ENCODE measurements at places on chromosomes 3 and 15.

- no peak for DNase-seq
Observed at GRCh38 chr3:65342084-65342683, 654.4 kb upstream of the ADAMTS9 start.

- DNase-seq: no peak
Observed at GRCh38 chr15:60407415-60407805, 9.6 kb upstream of the ANXA2 start.

DNA sequence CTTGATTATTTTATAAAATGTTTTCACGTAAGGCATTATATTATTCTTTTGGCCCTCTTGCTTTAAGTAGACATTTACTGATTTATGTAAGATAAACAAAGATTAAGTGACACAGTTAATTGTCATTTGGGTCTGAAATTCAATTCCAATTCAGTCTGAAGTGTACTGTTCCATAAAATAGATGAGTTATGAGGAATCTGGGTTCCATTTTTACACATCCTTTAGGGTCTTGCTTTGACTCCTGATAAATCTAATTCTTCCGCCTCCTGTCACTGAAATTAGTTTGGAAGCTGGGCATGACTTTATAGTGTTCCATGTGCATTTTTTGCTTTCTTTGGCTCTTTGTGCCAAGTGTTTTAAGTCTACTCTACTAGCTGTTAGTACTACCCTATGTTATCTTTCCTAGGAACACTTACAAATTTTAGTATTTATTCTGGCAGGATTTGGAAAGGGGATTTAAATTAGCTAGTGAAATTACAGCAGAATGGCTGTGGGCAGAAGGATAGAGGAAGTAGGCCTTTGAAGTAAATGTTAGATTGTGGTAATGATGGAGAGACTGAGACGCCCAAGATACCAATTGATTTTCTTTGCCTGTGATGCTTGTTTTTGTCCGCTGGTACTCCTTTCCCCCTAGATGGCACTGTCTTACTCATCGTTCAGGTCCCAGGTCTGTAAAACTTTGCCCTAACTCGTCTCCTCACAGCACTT, 14.3 kb downstream of the ARL8B start:
- DNase-seq: no peak

GRCh38 chr3:172447611-172448579, at the start of gene GHSR:
Gene GHSR, minus strand, starts transcription at chr3:172448456. Its CDS starts 43 bp downstream, at chr3:172448413.
- no peak for DNase-seq

GRCh38 chr3:35549690-35550089, 89.6 kb upstream of the ARPP21 start:
- no peak for DNase-seq

GRCh38 chr15:25236861-25237155, 202.0 kb downstream of the UBE3A start:
- no peak for DNase-seq

DNA sequence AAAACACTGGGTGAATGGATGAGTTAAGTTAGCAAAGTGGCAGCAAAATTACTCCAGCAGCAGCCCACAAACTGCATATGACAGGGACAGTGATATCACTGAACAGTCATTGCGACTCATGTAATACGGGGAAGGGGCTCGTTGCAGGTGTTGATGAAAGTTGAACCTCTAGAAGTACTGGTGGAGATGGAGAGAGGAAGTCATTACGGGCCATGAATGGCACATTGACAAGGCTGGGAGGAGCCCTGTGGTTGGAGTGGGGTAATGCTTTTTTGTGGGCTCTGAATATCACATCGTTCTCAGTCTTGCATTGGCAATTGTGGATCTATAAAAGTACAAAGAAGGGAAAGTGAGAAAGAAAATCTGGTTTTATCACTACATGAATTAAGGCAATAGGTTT, 278.1 kb downstream of the ZPLD1 start:
- no peak for DNase-seq

DNA sequence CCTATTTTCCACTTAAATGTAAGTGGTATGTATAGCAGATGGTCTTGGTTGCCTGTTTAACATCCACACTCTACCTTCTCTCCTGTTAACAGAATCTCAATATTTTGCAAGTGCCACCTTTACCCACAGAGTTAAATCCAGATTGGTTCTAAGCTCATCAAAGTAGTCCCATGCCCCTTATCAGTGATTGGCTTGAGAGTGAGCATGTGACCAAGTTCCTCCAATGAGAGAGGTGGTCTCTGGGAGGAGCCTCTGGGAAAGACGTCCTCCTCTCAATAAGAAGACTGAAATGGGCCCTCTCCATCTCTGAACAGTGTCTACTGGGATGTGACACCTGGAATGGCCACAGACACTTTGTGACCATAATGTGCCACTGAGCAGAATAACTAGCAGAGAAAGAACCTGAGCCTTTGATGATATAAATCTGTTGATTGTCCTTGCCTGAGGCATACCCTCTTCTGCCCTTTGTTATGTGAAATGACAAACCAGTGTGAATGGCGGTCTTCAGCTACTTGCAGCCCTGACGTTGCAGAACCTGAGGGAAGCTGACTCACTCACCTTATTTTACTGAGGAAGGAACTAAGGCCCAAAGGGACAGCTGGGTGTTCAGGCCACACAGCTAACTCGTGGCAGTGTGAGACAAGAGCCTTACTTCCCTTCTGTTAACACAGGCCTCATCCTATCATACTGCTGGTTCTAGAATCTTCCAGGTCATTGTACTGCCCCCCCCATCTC, 42.4 kb upstream of the LARS2 start:
- DNase-seq: no peak

GRCh38 chr3:65559643-65560042, 479.1 kb downstream of the MAGI1 start:
- DNase-seq: no peak

- DNase-seq: no peak
Observed at GRCh38 chr3:99656624-99657023, 18.2 kb downstream of the COL8A1 start.

DNA sequence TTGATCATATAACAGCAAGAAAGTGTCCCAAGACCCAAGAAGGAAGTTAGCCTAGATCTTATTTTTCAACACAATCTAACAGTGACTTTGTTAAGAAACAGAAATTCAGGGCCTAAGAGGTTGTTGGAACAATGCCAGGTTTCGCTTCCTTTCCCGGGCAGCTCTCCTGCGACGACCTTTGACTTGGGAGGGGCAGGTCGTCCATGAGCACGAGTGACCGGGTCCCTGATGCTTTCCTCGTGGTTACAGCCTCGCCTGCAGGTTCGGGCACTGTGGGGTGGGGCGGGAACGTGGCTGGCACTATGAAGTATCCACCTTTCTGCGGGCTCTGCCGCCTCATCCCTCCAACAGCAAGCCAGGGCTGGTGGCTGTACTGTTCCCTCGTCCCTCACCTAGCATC, 90.1 kb upstream of the RGMA start:
- no peak for DNase-seq

GRCh38 chr3:127729556-127730056, 56.9 kb downstream of the ABTB1 start:
- no peak for DNase-seq

GRCh38 chr3:180926526-180926925, 14.1 kb downstream of the FXR1 start:
- no peak for DNase-seq

DNA sequence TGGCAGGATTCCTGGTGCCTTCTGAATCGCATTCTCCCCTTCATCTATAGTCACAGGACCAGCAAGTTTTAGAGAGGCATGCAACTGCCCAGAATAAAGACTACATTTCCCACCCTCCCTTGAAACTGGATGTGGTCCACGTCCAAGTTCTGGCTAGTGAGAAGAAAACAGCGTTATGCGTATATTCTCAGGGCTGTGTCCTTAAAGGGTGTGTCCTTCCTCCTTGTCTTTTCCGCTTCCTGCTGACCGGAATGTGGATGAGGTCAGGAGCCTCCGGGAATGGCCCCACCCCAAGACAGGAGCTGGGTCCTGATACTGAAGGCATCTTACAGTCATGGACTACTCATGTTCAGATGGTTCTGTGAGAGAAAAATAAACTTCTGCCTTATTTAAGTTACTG, 20.2 kb downstream of the CHST2 start:
- no peak for DNase-seq

DNA sequence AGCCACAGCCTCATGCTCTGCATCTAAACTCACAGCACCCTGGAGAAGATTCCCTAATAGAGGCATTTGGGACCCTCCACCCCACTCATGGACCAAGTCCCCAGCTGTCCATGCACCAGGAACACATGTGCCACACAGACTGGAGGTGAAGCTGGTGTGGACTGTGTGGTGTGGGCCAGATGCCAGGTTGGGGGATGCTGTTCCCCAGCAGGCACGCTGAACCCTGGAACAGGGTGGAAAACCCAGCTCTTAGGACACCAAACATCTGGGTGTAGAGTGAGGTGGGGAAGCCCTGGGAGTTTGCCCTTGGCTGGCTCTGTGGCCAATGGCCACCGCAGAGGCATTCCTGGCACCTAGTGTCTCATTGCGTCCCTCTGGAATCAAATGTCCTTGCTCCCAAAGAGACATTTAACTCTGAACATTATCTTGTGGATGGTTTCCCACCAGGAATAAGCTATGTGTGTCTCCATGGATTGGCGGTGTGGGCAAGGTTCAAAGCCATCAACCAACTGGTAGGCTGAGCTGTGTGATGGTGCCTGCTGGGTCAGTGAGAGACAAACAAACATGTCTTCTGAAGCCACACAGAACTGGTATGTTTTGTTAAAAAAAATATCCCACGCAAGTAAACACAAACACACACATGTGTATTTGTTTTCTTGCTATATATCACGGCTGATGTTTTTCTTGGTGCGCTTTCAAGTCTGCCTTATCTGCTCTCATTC, 65.0 kb downstream of the EXOG start:
- no peak for DNase-seq

- no peak for DNase-seq
Observed at GRCh38 chr3:8648909-8649741, 4.5 kb upstream of the SSUH2 start.

- DNase-seq: no peak
Observed at GRCh38 chr3:4067893-4068292, 235.3 kb upstream of the SETMAR start.

GRCh38 chr3:55486857-55487380, at the start of gene WNT5A:
Gene WNT5A, minus strand, starts transcription at chr3:55487306. Its CDS starts 321 bp downstream, at chr3:55486985.
- DNase-seq: no peak

DNA sequence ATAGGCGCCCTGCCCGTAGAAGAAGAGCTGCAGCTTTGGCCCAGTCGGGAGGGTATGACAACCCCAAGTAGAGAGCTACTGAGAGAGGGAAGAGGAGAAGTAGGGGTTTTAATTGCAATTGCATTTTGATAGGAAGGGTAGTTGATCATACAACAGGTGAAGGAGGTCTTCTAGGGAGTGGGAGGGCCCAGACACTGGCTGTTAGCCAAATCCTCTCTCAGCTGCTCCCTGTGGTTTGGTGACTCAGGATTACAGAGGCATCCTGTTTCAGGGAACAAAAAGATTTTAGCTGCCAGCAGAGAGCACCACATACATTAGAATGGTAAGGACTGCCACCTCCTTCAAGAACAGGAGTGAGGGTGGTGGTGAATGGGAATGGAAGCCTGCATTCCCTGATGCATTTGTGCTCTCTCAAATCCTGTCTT, 408.9 kb upstream of the THBS1 start:
- DNase-seq: peak; percentile 75

- no peak for DNase-seq
Observed at GRCh38 chr3:23904545-23904944, 12.2 kb downstream of the NKIRAS1 start.

DNA sequence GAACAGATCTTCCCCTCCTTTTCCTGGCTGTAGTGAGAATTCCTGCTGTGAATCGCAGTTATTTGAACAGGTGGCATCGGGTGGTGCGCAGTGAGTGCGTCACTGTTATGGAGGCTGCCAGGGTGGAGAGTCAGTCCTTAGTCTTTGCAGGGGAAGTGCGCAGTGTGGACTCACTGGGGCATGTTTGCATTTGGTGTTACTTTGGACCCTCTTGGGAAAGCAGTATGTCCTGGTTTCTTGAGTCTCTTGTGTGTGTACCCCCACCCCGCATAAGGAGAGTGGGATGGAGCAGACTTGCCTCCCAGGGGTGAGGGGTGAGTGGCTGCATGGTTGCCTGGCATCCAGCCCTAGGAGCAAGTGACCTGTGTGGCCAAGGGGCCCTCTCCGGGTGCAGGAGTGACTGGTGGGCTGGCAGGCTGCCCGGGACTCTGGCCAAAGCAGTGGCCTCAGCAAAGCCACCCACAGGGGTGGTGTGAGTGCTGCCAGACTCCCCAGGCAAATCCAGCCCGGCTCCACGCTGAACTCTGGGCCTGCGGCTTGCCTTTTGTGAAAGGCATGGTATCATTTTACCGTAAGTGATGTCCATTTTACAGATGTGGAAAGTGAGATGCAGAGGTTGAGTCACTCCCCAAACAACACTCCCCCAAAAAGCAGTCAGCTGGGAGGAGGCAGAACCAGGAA, 46.4 kb downstream of the DNASE1L3 start:
- DNase-seq: no peak

DNA sequence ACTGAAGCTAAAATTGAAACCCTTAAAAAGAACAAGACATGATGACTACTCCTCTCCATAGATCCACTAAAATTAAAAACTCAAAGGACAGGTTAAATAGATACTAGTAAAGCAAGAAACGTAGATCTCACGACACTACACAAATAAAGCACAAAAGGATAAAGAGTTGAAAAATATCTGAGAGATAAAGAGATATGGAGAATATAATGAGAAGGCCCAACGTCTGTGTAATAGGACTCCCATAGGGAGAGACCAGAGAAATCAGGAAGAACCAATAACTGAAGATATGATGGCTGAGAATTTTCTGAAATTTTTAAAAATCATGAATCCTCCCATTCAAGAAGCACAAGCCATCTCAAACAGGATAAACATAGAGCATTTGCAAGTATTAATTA, 45.6 kb upstream of the PRICKLE2 start:
- no peak for DNase-seq

GRCh38 chr15:27845535-27846369, 253.4 kb downstream of the OCA2 start:
- no peak for DNase-seq

GRCh38 chr3:45776611-45777010, 19.7 kb downstream of the SLC6A20 start:
- DNase-seq: no peak

DNA sequence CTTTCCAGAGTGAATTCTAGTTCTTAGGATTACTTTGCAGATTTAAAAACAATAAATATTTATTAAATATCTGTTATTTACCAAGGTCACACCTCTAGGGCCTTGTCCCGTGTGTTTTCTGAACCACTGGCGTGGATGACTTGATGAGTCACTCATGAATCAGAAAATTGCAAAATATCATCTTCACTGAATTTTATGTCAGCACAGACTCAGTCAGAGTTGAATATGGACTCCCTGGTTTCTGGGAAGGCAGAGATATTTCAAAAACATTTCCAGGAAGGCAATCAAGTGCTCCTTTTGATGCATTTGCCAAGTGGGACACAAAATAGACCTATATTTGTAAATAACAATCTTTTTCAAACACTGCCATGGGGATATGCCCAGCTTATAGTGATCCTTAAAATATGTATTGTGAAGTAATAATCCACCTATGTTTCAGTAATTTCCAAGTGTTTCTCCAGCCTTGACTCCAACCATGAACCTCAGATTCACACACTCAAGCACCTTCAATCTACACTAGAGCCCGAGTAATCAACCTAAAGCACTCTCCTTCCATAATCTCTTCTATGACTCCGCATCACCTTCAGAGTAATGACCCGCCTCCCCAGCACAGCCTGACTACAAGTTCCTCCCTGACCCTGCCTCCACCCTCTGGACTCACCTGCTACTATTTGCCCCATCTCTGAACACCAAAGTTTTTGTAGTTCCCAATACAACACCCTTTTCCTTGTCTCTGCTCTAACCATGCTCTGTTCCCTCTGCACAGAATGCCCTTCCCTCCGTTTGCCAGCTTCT, 24.3 kb downstream of the DPH3 start:
- DNase-seq: no peak

Data from NCI-H524 treated with DMSO at 0.1 percent for 48 hours (cell line).